ENCODE measurements at places on chromosomes 6 and 20.

DNA sequence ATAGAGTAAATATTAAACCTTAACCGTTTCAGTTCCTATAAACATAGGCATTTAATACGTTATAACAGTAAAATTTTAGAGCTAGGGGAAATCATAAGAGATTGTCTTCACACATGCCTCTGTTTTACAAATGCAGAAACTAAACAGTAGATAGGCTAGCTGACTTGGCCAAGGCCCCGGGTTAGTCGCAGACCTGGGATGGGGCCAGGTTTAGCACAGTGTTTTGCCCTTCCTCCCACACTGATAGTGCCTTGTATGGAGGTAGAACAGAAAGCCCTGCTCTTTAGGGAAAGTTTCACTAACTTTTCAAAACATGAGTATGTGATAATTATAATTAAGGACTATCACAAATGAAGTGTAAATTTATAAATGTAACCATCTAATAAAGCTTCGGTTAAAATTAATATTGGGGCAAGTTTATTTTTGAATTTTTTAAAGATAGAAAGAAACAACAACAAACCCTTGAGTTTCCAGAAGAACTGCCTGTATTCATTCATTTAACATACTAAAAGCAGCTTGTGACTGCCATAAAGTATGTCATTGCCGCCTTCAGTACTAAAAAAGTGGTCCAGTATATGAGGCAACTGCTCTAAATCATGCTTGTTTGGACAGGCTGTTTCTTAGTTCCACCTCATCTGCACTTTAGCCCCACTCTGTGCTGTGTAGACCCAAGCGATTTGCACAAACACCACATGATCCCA, 62.5 kb upstream of the LOC128125822 start:
- DNase-seq: no peak

DNA sequence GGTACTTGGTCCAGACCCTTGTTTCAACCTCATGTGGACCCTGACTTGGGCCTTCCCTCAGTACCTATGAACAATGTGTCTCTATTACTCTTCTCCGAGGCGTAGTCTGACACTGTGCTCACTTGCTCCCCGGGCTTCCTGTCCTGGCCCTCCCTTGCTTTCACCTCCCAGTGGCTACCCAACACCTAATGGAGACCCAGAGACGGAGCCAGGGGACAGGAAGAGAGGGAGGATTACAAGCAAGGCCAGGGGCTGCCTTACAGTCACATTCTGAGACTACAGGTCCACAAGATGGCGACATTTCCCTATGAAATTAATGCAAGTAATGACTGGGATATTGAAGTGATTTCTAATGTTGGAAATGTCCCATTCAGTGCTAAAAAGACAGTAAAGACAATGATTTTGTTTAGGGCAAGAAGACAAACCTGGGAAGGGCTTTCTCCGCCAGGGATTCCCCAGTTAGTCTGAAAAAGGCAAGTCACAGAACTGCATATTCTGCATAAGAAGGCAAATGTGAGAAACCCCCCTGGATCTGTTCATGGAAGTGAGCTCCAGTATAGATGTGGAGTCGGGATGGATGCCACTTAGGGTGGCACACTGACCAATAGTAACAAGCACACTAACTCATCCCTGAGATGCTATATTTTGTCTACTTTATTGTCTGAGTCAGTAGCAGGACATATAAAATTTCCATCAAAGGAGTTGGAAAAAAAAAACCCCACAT, 44.0 kb upstream of the ZBTB24 start:
- peak; percentile 1 for DNase-seq

GRCh38 chr6:149435919-149436586, 36.0 kb downstream of the SUMO4 start:
- DNase-seq: no peak

DNA sequence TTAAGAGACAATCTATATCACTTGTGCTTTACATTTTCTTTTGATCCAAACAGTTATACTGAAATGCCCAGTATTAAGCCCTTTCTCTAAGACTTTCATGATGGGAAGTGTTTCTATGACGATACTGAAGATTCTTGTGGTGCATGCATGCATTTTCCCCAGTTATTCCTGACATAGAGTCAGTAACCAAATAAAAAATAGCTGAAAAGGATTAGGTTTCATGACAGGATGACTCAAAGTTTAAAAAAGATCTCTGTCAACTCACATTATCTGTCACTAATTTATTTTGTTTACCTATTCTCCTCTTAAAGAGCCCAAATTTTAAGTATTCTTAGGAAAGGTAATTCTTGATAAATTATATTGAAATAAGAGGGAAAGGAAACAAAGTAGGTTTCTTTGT, 98.4 kb downstream of the SESN1 start:
- no peak for DNase-seq

DNA sequence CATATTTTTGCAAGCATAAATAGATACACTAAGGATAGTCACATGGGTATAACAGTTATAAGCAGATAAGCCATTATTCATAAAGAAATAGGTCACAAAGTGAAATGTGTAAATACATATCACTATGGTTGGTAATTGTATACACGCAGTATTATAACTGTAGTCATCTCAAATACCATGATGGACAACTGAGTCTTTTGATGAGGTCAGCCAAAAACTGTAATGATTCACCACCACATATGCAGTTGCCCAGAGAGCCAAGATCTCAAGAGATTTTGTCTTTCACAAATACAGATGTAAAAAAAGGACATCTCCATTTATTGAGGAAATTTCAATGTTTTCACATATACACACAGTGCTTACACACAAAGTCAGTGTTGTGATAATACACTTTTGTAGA, 28.3 kb downstream of the ZNF292 start:
- DNase-seq: no peak

DNA sequence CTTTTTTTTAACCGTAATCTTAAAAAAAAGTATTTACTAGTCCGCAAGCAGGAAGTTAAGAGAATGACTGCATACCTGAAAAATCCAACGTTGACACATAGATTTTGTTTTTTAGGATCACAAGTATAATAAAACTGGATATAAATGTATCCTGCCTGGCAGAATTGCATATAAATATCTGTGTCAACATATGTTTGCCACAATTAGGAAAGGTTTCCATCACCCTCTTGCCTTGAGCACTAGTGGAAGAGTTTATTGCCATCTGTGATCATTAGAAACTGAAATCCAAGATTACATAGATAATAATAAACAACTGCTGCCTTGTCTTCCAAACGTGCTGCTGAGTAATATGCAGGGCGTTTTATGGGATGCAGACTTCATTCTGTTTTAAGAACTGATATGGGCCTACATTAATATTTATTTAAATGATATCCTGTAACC, 27.9 kb downstream of the PLEKHG1 start:
- DNase-seq: no peak

DNA sequence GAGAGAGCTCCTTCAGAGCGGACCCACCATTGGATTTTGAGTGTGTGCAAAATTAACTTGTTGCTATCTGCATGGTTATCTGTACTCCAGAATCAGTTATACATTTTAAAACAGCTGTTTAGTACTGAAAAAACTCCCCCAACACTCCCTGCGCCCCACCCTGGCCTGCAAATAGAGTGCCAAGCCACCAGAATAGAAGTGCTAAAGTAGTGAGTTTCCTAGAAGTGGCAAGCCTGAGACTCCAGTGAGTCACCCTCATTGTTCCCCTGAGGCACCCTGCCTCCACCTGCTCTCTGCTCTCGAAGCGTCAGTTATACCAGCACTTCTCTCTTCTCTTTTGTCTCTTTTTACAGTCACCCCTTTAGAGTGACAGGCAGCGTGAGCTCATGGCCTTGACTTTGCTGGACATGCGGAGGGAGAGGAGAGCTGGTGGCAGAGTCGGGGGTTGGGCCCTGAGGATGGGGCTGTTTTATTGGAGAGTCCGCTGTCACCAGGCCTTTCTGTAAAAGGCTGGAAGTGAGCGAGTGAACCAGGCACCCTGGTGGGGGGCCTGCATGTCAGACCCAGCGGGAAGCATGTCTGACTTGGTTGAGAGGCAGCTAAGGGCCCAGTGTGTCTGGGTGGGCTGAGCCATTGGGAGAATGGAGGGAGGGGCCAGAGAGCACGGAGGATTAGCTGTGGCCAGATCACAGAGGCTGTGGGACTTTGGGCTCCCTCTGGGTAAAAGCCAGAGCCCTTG, 10.4 kb downstream of the IGF2R start:
- DNase-seq: no peak

DNA sequence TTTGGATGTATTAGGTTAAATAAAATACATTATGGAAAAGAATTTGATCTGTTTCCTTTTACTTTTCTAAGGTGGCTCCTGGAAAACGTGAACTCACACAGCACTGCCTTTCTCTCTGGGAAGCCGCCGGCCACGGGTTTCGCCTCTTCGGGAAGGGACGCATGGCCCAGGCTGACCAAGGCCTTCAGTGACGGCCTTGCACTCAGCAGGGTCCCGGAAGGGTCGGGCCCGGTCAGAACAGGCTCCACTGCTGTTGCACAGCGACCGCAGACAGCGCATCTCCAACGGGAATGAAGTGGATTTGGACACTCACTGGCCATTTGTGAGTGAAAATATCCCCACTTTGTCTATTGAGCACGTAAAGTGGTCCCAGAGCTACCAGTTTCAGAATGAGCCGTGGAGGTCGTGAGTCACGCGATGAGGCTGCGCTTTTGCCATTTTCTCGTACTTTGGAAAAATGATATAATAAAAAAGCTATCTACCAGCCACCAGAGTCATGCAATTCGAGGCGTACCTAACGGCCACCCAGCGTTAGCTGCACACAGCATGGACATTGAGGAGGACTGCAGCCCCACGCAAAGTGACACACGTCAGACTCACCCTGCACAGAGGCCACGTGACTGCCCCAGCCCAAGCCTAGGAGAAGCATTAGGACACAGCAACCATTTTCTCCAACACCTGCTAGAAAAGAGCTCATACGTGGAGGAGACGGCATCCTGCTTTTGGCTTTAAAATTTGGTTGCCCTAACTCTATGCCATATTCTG, 244.3 kb downstream of the TTLL2 start:
- DNase-seq: no peak

- DNase-seq: no peak
These were observed 248.3 kb downstream of the DHX35 start for GRCh38 chr20:39210341-39211036.

DNA sequence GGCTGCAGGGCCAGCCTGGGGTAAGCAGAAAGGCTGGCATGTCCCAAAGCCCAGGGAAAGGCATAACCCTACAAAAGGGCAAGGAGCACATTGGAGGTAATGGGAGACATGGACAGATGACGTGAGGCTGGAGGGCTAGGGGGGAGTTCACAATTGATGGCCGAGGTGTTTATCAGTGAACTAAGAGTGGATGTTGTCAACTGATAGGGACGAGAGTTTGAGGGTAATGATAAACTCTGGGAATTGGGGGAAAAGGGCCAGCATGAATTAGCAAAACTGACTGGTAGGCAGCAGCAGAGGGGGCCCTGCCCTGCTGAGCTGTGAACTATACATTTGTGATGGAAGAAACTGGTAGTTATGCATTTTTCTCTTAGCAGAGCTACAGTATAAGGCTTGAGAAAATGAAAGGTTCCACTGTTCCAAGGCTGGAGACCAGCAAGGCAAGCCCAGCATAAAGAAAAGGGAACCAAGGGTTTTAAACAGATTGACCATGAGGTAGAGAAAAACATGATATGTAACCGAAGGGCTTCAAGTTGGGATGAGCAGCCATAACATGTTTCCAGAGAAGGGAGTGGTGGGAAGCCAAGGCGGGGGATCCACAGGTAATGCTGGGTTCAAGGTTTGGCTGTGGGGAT, 98.1 kb upstream of the MLN start:
- no peak for DNase-seq

DNA sequence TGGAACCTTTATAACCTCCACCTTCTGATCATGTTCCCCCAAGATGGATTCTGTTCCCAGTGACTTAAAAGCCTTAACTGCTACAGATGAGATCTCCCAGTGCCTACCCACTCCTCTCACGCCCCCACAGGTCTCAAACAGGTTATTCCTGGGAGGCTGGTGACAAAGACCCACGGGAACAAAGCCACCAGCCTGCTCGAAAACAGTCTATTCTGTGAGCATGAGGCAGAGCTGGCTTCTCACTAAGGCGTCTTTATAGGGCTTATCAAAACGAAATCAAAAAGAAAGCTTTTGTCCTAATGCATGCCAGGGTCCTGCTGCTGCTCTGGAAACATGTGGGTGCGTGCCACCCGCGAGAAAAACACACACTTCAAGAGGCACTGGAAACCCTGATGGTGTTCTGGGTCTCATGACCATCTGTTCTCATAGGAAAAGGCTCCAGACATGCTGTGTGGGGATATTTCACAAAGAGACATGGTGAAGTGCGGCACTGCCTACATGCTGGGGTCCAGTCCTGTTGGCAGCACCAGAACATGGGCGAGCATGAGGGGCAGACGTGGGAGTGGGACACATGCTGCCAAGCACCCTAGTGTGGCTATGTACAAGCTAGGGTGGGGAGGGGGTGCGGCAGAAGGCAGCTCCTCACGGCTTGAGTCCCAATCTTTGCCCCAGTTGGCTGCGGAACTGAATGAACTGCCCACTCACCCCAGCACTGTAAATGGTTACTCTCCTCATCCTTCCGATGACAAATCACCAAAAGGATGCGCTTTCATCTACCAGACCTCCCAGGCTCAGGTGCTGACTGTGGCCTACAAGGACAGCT, 2.1 kb downstream of the FKBP1A start:
- no peak for DNase-seq

GRCh38 chr6:112225691-112226090, 28.7 kb downstream of the LAMA4 start:
- no peak for DNase-seq

DNA sequence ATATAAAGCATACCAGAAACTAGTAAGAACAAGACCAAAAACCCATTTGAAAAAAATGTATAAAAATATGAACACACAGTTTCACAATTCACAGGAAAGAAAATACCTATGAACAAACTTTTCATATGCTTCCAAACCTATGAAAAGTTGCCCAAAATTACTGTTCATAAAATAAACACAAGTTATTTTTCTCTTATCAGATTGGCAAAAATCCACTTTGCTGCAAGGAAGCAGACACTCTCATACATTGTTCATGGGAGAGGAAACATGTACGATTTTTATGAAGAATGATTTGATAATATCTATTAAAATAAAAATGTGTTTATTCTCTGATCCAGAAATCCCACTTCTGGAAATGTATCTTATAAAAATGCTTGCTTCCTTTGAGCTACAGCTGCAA, 40.0 kb upstream of the OCSTAMP start:
- DNase-seq: no peak

DNA sequence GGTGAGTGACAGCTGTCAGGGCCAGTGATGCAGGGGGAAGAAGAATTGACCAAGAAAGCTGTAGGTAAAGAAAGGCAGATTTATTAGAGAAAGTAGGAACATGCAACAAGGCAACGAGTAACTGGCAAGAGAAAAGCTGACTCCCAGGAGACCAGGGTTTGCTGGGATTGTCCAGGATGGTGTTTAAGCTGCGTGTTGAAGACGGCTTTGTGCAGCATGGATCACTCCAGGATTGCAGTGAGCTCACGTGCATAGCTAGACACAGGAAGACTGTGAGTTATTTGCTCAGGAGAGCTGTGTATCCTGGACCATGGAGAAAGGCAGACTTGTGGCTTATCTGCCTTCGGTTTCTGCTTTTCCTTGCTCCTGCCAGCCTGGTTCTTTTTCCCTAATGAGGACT, 87.6 kb downstream of the TTLL2 start:
- DNase-seq: no peak

GRCh38 chr20:1818247-1818840, 76.9 kb upstream of the SIRPA start:
- DNase-seq: no peak
